ENCODE measurements at places on chromosomes 2 and 18.
A peak's percentile ranks its signal among the peaks of the same experiment; 100 is the strongest.

DNA sequence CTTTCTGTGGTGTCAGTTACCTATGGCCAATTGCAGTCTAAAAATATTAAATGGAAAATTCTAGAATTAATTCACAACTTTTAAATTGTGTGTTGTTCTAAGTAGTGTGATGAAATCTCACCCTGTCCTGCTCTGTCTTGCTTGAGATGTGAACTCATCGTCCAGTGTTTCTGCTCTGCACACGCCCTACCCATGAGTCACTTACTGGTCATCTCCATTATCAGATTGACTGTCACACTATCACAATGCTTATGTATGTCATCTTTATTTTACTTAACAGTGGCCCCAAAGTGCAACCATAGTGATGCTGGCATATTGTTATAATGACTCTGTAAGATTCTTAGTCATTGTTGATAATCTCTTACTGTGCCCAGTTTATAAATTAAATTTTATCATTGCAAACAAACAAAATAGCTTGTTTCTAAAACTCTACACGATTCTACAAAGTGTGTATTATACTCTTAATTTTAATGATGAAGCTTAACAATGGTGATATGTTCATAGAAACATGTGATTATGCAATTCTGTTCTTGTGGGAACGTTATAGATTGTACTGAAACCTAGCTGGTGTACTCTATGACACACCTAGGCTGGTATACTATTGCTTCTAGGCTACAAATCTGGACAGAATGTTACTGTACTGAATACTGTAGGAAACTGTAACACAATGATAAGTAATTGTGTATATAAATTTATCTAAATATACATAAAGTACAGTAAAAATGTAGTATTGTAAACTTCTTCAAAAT, 1086.8 kb upstream of the PIK3C3 start:
- DNase-seq, result no peak

- no peak for DNase-seq
These were observed 209.2 kb upstream of the SYT4 start for GRCh38 chr18:43486462-43486861.

DNA sequence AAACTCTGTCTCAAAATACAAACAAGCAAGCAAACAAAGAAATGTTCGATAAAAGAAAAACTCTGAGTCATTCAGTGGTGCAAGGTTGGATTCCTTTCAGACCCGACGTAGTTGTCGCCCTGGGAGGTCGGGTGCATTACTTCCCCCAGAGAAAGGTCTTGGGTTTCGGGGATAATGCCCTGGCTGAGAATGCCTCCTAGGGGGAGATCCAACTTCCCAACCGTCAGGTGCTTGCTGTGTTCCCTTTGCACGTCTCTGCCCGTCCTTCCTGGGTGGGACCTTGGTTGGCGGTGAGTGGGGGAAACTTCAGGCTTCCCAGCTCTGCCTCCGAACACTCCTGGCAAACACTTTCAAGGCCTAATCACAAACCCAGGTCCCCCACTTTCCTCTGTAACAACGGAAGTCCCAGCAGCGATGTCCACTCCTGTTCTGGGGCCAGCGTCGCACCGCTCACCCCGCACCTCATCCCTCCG, 609 bp downstream of the TPGS2 start:
- DNase-seq, result no peak

GRCh38 chr18:58541146-58541788, 87.6 kb downstream of the ALPK2 start:
- no peak for DNase-seq

GRCh38 chr2:42810971-42811811, 18.8 kb upstream of the HAAO start:
- DNase-seq, result peak; percentile 14

- DNase-seq, result no peak
These were observed 216.4 kb downstream of the AGAP1 start for GRCh38 chr2:235709969-235710879.

DNA sequence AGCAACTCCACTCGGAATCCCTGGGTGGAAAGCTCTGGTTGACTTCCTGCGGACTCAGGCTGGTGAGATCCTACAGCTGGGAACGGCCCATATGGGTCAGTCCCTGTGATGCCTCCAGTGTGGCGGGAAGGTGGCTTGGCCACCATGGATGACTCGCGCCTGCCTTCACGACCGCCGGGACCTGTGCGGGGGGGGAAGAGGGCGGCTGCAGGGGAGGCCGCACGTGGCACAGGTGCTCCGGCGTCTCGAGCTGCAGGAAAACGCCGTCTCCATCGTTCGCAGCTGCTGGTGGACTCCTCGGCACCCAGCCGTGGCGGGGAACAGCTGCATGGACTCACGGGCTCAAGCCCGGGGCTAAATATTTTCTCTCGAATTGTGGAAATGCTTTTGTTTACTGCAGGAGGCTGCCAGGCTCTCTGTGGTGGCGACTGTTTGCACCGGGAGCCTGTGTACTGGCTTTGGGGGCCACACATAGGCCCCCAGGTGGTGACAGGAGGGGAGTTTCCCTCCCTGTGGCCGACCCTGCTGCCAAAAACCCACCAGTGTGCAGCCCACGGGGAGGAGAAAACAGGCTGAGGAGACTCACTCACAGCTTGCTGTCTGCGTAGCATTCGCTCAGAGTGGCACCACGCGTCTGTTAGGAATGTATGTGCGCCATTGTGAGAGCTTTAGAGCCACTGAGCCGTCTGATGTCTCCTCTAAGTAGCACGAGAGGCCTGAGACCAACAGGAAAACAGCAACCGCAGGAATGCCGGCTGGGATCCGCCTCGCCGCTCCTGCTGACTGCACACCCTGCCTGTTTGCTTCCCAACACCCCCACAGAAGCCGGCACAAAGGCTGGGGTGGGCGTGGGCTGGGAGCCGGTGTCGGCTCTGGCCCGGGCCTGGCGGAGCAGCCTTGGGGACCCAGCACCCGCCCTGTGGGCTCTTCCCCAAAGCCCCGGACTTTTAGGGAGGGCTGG, 89.2 kb downstream of the NFATC1 start:
- DNase-seq, result no peak

All from activated gamma-delta T cell treated with anti-CD3 and anti-CD28 coated beads, Interleukin-2, amount 50 U/mL, for 16 hours (primary cell).